Right lung (tissue), 10 donors: ENCODE measurements at places on chromosomes 3 and 15.

DNA sequence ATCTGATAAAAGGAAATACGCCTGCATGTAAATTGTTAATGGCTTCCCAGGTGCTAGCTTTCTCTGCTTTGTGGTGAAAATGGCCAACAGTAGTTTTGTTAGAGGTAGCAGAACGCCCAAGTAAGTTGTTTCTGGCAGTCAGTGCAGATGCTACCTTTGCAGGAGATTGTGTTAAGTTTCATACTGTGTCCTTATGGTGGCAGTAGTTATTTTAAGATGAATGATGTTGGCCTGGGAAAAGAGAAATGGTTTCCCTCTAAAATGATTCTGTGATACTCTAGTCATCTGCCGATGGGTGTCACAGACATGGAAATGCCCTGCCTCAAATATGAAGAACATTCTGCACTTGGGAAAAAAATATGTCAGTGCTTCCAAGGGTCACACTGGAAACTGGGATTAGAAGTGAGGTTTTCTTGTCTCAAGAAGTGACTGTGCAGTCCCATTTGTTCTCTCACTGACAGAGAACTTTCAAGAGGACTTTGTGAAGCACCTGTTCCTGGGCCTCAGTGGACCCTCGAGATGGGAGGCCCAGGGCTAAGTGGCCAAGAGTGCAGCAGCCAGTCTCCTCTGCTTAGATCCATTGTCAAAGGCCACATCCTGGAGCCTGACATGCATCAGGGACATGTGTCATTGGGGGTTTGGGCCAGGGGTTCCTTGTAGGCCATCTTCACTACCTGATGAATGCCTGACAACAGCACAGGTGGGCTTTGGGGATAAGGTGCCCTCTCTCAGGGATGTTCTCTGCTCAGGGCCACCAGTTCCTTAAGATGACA, 393.3 kb downstream of the CACNA2D3 start:
- DNase-seq, result no peak

DNA sequence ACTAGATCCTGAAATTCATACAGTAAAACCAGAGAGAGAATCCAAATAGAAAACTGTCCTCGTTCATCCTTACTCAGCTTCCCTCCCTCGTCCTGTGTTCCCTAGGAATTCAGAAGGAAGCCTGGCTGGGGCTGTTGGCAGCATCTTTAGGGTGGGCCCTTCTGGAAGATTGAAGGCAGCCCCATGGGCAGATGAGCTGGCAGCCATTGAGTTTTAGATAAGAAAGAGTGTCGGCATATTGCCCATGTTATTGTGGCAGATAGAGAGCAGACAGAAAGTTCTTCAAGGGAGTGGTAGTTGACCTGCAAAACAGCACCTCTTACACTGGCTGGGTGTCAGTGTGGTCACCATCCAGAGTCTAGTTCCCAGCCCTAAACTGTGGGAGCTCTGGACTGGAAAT, 23.5 kb downstream of the TMOD2 start:
- DNase-seq, result no peak

DNA sequence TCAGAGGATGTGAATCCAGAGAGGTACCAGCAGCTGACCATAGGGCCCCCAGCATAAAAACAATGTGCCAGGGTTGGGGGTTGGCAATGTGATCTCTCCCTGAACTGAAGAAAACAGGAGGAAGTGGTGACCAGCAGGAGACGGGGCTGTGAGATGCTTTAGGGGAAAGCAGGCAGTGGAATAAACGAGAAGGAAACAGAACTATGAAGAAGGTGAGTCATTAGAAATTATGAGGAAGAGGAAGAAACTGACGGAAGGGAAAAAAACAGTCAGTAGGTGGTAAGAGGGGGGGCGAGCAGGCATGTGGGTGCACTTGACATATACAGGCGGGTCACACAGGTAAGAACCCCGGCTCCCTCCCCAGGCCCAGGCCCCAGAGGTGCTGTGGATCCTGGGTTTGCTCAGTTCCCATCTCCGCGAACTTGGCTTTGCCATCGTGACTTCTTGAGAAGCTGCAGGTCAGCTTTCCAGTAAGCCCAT, 42.2 kb upstream of the B3GNT5 start:
- no peak for DNase-seq

DNA sequence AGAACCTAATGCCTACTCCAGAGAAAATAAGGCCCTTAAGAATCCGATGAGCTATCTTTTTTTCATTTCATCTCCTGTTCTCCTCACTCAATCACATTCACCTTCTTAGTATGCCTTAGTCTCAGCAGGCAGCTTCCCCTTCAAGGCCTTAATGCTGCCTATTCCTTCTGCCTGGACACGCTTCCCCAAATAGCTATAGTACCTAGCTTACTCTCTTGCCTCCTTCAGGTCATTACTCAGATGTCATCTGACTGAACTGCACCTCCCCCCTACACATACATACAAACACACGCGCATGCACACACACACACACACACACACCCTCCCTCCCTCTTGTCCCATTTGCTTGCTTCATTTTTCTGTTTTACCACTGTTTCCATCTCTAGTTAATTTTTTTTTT, 191.5 kb upstream of the MLF1 start:
- no peak for DNase-seq
